Astrocyte (in vitro differentiated cells and primary cell): ENCODE measurements at places on chromosomes 13 and 19. TPM values are rescaled to one million over a fixed set of nuclear protein-coding genes. Genes with fewer than 3 reads are reported as not detected.

DNA sequence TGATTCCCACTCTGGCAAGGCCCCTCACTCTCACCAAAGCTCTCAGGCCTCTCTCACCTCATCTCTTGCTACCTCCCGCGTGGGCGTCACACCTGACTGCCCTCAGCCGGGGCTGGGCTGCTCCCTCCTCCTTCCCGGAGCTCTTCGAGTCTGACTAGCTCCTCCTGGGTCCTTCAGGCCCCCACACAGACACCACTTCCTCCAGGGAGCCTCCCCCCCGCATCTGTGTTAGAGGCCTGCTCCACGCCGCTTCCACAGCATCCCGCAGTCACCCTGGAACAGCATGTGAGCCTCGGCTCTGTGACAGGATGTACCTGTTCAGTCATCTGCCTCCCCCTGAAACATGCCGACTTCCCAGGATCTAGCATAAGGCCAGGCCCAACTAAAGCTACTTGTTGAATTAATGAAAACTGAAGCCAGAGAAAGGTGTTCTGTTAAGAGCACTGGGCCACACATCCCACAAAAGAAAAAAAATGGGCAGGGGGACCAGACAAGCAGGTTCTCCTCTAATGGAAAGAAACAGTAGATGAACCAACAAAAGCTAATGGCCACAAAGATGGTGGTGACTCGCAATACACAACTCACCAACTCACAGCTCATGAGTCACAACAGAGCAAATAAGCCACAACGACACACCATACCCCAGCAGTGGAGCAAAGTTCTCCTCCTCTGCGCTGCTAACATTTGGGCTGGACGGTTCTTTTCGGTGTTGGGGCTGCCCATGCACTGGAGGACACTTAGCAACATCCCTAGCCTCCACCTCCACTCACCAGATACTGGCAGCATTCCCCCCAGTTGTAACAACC, 3.0 kb downstream of the PPP6R1 start:
- peaks cover 43% of the 10 kb centered on the region for H3K4me1 ChIP-seq
- peak; percentile 26 for DNase-seq
- H3K27me3 ChIP-seq: no peaks in the 10 kb centered on the region
- no peak overlapping the region for H3K27ac ChIP-seq
- peak overlapping the region; percentile 19 for H3K4me3 ChIP-seq

GRCh38 chr19:1799695-1800342, 12.3 kb downstream of the ATP8B3 start:
- no peak overlapping the region for H3K4me3 ChIP-seq
- H3K4me1 ChIP-seq: no peaks in the 10 kb centered on the region
- no peaks in the 10 kb centered on the region for H3K36me3 ChIP-seq
- no peak for DNase-seq

DNA sequence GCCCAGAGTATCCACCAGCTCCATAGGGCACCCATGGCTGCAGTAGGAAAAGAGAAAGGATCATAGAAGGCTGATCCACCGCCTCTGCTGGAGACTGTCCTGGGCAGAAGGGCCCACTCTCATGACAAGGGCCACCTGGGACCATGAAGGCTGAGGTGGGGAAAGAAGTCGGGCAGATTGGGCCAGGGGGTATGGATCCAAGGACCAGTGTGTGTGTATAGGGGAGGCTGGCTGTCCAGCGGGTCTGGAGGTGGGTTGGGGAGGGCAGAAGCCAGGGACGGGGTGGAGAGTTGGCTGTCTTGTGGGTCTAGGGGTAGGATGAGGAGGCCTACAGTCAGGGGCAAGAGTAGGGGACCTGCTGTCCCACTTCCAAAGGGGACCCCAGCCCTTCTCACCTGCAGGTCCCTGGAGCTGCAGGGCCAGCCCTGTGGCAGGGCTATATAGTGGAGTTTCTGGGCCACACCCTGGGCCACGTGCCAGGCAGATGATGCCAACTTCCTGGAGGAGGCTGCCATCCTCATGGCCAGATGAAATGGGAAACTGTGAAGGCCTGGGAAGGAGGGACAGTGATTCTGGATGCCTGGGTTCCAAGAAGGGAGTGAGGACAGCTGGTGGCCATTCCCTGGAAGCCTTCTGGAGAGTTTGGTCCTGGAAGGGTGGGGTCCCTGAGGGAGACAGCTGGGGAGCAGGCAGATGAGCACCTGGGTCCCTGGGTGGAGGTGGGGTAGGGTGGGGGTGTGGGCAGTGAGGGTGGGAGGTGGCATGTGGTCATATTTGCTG, at the start of gene FCGBP:
FCGBP (minus strand) TSS at position 51 of the 780 bp plus-strand sequence.
- H3K27ac ChIP-seq: no peak within 1 kb of the TSS
- H3K4me3 ChIP-seq: no peak within 1 kb of the TSS
- no peaks in the 10 kb centered on the region for H3K27me3 ChIP-seq
- no peak for DNase-seq
- no peaks in the 10 kb centered on the region for H3K4me1 ChIP-seq
- H3K36me3 ChIP-seq: no peaks in the 10 kb centered on the region

DNA sequence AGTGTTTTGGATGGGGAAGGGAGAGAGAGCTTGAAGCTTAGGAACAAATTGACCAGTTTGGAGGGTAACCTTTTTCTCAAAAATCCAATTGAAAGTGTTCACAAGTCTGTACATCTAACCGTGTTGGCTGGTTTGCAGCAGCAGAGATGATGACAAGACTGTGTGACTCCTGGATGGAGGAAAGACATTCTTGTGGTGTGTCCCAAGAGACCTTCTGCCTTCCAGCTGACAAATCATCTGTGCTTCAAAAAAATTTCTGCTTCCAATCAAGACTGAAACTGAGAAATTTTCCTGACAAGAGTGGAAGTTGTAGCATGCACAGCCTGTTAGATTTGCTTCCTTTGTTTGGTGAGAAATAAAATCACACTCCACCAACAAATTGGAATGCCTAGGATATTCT, 56.2 kb downstream of the LACC1 start:
- H3K4me1 ChIP-seq: no peaks in the 10 kb centered on the region
- DNase-seq: no peak
- H3K27ac ChIP-seq: no peak overlapping the region

- DNase-seq: no peak
- H3K4me3 ChIP-seq: no peak overlapping the region
- H3K4me1 ChIP-seq: no peaks in the 10 kb centered on the region
- peaks cover 3% of the 10 kb centered on the region for H3K27me3 ChIP-seq
Observed at GRCh38 chr13:29887686-29888085, 37.3 kb upstream of the UBL3 start.

GRCh38 chr13:114015969-114016295, 42.1 kb upstream of the C13orf46 start:
- no peak overlapping the region for H3K4me3 ChIP-seq
- no peaks in the 10 kb centered on the region for H3K27me3 ChIP-seq
- peaks cover 8% of the 10 kb centered on the region for H3K4me1 ChIP-seq
- H3K27ac ChIP-seq: no peak overlapping the region
- H3K36me3 ChIP-seq: peaks cover 20% of the 10 kb centered on the region

DNA sequence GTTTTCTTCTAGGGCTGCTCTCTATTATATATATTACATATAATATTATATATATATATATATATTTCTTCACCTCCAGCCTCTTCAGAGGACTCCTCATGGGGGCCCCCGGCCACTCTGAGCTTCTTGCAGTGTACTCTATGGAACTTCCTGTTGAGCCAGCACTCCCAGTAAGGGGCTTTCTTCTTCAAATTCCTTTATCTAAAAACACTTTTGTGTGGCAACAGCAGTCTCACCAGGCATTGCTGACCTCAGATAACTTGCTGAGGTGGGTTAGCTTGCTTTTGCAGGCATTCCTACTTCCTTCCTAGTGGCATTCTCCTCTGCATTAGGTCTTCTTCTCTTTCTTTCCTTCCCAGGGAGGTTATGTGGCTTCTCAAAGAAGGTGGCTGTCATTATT, 381.5 kb downstream of the MYO16 start:
- no peaks in the 10 kb centered on the region for H3K27me3 ChIP-seq
- no peaks in the 10 kb centered on the region for H3K4me1 ChIP-seq
- no peaks in the 10 kb centered on the region for H3K36me3 ChIP-seq

GRCh38 chr13:112899281-112900225, 69.5 kb upstream of the MCF2L start:
- no peak overlapping the region for H3K4me3 ChIP-seq
- H3K27me3 ChIP-seq: peaks cover 22% of the 10 kb centered on the region
- H3K27ac ChIP-seq: no peak overlapping the region
- no peaks in the 10 kb centered on the region for H3K4me1 ChIP-seq

GRCh38 chr13:89687066-89687465, 1660.4 kb upstream of the MIR17HG start:
- H3K27ac ChIP-seq: no peak overlapping the region
- no peaks in the 10 kb centered on the region for H3K27me3 ChIP-seq
- H3K4me3 ChIP-seq: no peak overlapping the region
- H3K36me3 ChIP-seq: no peaks in the 10 kb centered on the region
- no peak for DNase-seq
- H3K4me1 ChIP-seq: no peaks in the 10 kb centered on the region

GRCh38 chr13:72523593-72523992, 203.8 kb downstream of the MZT1 start:
- DNase-seq: peak; percentile 3
- no peak overlapping the region for H3K27ac ChIP-seq
- H3K27me3 ChIP-seq: no peaks in the 10 kb centered on the region
- H3K4me1 ChIP-seq: no peaks in the 10 kb centered on the region
- no peak overlapping the region for H3K4me3 ChIP-seq
- H3K36me3 ChIP-seq: no peaks in the 10 kb centered on the region

DNA sequence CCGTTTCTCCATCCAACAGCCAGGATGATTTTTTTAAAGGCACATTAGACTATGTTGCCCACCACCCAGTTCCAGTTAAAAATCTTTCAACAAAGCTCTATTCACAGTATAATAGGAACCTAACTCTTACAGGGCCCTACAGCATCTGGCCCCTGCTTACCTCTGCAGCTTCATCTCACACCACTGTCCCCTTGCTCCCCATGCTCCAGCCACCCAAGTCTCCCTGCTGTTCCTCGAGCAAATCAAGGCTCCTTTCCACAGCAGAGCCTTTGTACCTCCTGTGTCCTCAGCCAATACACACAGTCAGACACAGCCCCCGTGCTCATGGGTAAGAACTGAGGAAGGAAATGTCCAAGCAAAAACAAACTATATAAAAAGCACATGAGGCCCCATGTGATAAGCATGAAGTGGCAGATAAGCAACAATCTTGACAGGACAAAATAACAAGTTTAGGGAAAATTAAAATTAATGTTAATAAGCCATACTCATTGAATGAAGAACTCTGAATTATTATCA, 67.5 kb downstream of the TSC22D1 start:
- H3K36me3 ChIP-seq: peaks cover 5% of the 10 kb centered on the region
- H3K4me1 ChIP-seq: no peaks in the 10 kb centered on the region
- no peaks in the 10 kb centered on the region for H3K27me3 ChIP-seq
- H3K4me3 ChIP-seq: no peak overlapping the region
- no peak for DNase-seq

- H3K27me3 ChIP-seq: peaks cover 35% of the 10 kb centered on the region
- H3K27ac ChIP-seq: no peak overlapping the region
- no peak overlapping the region for H3K4me3 ChIP-seq
- DNase-seq: no peak
- no peaks in the 10 kb centered on the region for H3K4me1 ChIP-seq
Observed at GRCh38 chr19:39301021-39301420, 4.8 kb downstream of the IFNL1 start.

DNA sequence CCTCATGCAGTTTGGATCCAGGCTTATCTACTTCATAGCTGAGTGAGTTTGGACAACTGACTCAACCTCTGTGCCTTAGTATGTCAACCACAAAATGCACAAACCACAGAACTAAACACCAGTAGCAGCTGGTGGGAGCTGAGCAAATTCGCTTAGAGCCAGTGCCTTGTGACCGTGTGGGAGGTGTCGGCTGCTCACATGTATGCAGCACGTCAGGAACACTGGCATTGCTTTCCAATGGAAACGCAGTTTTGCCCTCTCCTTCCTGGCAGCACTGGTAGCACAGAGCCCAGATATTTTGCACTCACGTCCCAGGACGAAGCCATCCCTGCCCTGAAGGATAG, 8.3 kb upstream of the NTN5 start:
- peaks cover 6% of the 10 kb centered on the region for H3K4me1 ChIP-seq
- DNase-seq: peak; percentile 92
- no peak overlapping the region for H3K4me3 ChIP-seq
- H3K27me3 ChIP-seq: peaks cover 10% of the 10 kb centered on the region
- H3K36me3 ChIP-seq: no peaks in the 10 kb centered on the region
- H3K27ac ChIP-seq: no peak overlapping the region

GRCh38 chr19:33055718-33056117, 9.0 kb downstream of the RHPN2 start:
- no peak overlapping the region for H3K27ac ChIP-seq
- no peak overlapping the region for H3K4me3 ChIP-seq
- H3K4me1 ChIP-seq: no peaks in the 10 kb centered on the region
- no peaks in the 10 kb centered on the region for H3K27me3 ChIP-seq
- H3K36me3 ChIP-seq: no peaks in the 10 kb centered on the region
- peak; percentile 48 for DNase-seq

GRCh38 chr19:6042776-6043726, 65.1 kb upstream of the RANBP3 start:
- no peaks in the 10 kb centered on the region for H3K4me1 ChIP-seq
- H3K4me3 ChIP-seq: no peak overlapping the region
- no peak for DNase-seq
- H3K36me3 ChIP-seq: no peaks in the 10 kb centered on the region
- H3K27ac ChIP-seq: no peak overlapping the region

- no peaks in the 10 kb centered on the region for H3K4me1 ChIP-seq
- no peak overlapping the region for H3K4me3 ChIP-seq
- no peak overlapping the region for H3K27ac ChIP-seq
- H3K36me3 ChIP-seq: no peaks in the 10 kb centered on the region
- no peaks in the 10 kb centered on the region for H3K27me3 ChIP-seq
Observed at GRCh38 chr19:51493776-51494175, 7.8 kb downstream of the SIGLEC12 start.

GRCh38 chr19:47112997-47113849, at the start of gene ZC3H4:
Gene ZC3H4, minus strand, starts transcription at chr19:47113776. Its CDS starts 1,192 bp downstream, at chr19:47112584.
- H3K4me1 ChIP-seq: peaks cover 26% of the 10 kb centered on the region
- peak within 1 kb of the TSS; percentile 100 for H3K27ac ChIP-seq
- no peaks in the 10 kb centered on the region for H3K27me3 ChIP-seq
- DNase-seq: peak; percentile 96
- H3K4me3 ChIP-seq: peak within 1 kb of the TSS; percentile 90
- no peaks in the 10 kb centered on the region for H3K36me3 ChIP-seq

DNA sequence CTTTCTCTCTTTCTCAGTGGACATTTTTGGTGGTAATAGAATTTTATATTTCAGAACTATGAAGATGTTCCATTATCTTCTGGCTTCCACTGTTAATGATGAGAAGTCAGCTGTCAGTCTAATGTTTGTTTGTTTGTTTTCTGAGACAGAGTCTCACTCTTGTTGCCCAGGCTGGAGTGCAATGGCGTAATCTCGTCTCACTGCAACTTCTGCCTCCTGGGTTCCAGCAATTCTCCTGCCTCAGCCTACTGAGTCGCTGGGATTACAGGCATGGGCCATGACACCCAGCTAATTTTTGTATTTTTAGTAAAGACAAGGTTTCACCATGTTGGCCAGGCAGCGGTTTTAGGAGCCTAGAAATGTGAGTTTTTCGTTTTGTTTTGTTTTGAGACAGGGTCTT, 4.7 kb downstream of the ZNF317 start:
- H3K36me3 ChIP-seq: peaks cover 8% of the 10 kb centered on the region
- H3K4me1 ChIP-seq: peaks cover 5% of the 10 kb centered on the region
- no peak overlapping the region for H3K4me3 ChIP-seq
- H3K27me3 ChIP-seq: no peaks in the 10 kb centered on the region
- no peak for DNase-seq

GRCh38 chr13:73158851-73159250, 100.0 kb downstream of the KLF5 start:
- peak; percentile 72 for DNase-seq
- H3K36me3 ChIP-seq: no peaks in the 10 kb centered on the region
- no peaks in the 10 kb centered on the region for H3K27me3 ChIP-seq
- peaks cover 9% of the 10 kb centered on the region for H3K4me1 ChIP-seq

GRCh38 chr13:60112771-60113170, 51.0 kb downstream of the DIAPH3 start:
- H3K4me1 ChIP-seq: peaks cover 22% of the 10 kb centered on the region
- peak; percentile 54 for DNase-seq
- no peaks in the 10 kb centered on the region for H3K27me3 ChIP-seq
- H3K27ac ChIP-seq: peak overlapping the region; percentile 69

NKPD1 gene
- total RNA-seq: not detected in 2 replicates

FLT3 gene
- 0.10 TPM in 1 of 2 replicates, not detected in the other for total RNA-seq

ZNF439 gene
- not detected in 2 replicates for total RNA-seq

SMIM44 gene
- total RNA-seq: not detected in 2 replicates
